ENCODE measurements at places on chromosomes 12 and 14.

DNA sequence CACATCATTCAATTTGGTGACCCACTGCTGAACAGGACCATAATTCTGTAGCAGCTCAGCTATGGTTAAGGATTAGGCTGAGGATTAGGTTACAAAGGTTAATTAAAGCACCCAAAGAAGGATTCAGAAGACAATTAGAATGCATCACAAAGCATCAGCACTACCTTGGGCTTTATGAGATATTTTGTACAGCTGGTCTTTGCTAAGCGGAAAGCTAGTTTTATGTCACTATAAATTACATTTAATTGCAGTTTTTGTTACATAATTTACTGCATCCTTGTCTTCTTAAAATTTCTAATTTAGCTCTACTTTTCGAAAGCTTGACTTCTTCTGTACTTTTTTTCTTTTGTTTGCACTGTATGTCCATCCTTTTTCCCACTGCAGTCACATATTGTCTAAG, 711.5 kb downstream of the RPS29 start:
- DNase-seq, result no peak

GRCh38 chr14:55957950-55958349, 160.3 kb upstream of the PELI2 start:
- DNase-seq, result no peak

- DNase-seq, result no peak
These were observed 73.1 kb downstream of the BCL11B start for GRCh38 chr14:99198746-99199502.

DNA sequence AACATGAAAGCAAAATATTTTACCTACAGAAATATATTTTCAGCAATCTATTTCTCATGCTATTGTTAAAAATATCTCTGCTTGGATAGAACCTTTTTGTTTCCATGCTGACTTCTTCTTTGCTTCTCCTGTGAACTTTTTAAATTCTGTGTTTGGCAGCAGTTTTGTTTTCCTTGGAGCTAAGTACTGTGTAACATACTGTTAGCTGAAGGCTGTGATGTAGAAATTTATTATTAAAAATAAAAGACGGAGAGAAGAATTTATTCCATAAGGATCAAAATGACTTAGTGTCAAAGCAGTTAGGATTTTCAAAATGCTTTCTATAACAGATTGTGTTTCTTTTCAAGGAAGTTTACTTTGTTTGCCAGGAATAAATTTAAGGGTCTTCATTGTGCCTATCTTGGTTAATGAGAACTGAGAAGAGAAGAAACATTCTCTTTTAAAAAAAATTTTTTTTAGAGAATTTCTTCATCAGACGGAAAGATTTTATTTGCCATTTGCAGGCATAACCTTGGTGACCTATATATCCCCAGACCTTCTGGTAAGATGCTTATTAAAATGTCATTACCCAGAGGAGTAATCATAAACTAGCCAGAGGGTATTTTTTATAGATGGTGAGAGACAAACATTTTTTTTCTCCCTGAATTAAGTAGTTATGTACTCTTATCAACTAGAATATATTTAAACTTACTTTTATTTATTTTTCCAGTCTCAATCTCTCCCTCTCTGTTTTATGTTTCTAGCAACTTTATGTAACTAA, 147.1 kb upstream of the SLCO1C1 start:
- DNase-seq, result no peak

GRCh38 chr14:68661226-68662225, 131.3 kb downstream of the ZFP36L1 start:
- DNase-seq, result no peak

DNA sequence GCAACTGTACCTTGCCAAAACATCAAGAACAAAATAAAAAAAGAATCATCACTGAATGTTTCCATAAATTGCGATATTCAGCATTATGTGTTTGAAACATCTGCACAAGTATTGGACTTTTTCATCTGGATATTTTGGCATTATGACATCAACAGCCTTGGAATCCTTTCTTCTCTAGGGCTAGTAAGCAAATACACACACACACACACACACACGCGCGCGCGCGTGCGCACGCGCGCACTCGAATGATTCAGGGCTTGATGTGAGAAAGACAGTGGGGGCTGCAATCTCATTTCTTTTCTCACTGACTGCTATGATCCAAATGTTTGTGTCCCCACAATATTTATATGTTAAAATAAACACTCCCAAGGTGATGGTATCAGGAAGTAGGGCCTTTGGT, 90.0 kb upstream of the SLC38A4 start:
- DNase-seq, result no peak

DNA sequence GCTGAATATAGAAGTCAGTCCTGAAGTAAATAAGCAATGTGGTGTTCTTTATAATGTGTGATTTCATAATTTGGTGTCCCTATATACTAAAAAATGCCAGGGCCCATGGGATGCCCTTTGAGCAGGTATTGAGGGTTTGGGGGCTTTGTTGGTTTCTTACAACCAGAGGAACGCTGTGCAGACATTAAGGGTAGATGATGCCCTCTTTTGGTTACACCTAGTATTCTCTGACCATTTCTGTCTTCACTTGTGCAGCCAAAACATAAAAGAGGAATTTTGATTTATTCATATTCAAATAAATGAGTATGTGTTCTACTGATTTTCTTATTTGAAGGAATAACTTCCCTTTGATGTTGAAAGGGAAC, 3.0 kb downstream of the LGR5 start:
- no peak for DNase-seq

DNA sequence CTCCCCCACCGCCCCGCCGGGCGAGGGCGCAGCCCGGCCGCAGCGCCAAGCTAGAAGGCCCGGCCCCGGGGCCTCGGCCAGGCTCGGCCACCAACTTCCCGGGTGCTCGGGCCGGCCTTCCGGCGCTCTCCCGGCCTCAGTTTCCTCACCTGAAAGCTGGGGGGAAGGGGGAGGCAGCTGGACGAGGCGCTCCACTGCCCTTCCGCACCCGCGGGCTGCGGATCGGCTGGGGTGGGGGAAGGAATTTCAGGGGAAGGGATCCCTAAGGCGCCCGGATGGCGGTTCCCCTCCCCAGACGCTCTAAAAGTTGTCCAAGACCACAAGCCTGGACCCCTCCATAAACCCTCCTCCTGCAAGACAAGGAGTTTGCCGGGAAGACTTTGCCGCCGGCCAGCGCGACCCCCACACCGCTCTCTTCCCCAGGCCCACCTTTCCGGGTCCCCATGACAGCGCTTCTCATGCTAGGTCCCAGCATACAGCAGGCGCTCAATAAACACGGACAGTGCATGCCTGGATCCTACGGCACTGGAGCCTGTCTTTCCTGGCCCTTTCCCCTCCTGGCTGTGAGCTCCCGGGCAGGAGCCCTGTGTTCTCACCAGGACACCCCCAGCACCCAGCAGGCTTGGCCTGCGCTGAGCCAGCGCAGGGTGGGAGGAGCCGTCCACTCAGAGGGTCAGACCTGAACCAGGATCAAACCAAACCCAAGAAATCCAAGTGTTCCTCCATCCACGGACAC, 18.1 kb downstream of the BEGAIN start:
- DNase-seq, result no peak

DNA sequence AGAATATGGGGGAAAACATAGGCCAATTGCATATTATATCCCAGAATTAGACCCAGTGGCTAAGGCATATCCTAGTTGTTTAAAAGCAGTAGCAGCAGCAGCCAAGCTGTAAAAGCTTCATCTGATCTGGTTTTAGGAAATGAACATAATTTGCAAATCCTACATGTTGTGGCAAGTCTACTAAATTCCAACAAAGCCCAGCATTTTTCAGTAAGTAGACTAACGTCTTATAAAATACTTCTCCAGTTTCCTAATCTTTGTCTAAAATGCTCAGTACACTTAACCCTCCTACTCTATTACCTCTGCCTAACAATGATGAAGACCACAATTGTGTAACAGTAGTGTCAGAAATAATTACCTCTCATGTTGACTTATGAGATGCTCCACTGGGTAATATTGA, 70.9 kb upstream of the RERGL start:
- DNase-seq, result no peak

DNA sequence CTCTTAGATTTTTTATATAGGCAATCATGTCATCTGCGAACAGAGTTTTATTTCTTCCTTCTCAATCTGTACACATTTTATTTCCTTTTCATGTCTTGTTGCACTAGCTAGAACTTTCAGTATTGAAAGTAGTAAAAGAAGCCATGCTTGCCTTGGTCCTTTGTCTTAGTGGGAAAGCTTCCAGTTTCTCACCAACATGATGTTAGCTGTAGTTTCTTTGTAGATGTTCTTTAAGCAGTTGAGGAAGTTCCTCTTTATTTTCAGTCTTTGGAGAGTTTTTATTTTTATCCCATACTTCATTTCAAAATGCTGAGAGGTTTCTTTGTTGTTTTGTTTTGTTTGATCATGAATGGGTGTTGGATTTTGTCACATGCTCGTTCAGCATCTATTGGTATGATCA, 12.7 kb upstream of the RIMKLB start:
- DNase-seq, result no peak

DNA sequence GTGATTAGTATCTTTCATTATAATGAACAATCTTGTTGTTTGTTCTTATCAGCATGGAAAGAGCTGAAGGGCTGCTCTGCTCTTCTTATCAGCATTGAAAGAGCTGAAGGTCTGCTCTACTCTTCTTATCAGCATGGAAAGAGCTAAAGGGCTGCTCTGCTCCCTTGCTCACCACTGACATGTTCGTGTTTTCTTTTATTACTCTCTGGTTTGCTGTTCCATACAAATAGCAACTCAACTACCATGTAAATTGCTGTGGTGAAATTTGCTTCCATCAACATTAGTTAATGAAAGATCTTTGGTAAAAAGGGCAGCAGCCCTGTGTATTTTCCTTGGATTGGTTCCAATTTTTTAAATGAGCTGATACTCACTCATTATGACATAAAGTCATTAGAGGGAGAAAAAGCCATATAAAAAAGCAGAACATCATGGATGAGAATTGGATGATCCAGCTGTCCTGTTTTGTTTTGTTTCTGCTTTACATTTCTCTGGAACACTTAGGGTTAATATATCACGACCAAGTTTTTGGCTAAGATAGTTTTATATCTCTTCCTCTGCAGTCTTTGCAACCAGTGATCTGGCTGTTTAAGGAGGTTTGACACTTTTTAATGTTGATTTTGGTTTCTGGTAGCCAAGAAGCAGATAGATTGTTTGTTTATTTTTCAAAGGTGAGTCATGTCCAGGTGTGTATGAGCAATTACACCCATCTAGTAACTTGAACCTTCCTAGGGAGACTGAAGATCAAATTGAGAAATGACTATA, 356.6 kb downstream of the CEP128 start:
- DNase-seq, result no peak

DNA sequence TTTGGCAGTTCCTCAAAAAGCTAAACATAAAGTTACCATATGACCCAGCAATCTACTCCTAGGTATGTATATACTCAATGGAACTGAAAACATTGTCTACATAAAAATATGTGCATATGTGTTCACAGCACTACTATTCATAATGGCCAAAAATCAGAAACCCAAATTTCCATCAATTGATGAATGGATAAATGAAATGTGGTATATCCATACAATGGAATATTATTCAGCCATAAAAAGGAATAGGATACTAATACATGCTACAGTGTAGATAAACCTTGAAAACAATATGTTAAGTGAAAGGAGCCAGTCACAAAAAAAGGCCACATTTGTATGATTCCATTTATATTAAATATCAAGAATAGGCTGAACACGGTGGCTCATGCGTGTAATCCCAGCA, 3.4 kb downstream of the ACYP1 start:
- DNase-seq, result no peak

- no peak for DNase-seq
These were observed 6.2 kb downstream of the OR4K17 start for GRCh38 chr14:20116748-20117147.

DNA sequence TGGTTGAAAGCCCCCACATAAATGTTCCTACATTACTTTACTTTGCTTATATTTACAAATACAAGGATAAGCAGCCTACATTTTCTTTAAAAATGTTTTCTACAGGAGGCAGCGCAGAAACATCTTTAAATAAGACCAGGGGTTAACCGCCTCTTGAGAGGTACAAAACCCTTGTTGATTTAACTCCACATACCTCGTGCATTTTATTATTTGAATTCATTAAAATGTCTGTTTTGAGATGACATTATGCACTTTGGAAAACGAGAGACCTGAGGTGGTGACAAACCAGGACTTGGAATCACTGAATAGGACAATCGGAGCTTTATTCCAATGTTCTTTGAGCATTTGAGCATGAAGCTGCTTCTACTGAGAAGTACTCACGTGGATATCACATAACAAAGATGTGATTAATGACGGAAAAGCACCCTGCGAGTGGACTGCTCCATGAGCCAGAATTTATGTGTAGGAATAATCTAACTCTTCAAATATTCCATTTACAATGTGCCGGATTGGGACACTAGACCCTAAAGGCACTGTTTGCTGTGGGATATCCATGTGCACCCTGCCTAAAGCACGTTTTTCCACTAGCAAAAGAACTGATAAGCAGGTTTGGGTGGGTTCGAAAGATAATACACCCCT, 746 bp upstream of the DUSP16 start:
- peak; percentile 8 for DNase-seq

GRCh38 chr12:46371718-46372543, 642 bp downstream of the SLC38A2 start:
- DNase-seq, result no peak

- DNase-seq, result no peak
These were observed 5.6 kb upstream of the MYH7 start for GRCh38 chr14:23441076-23441475.

DNA sequence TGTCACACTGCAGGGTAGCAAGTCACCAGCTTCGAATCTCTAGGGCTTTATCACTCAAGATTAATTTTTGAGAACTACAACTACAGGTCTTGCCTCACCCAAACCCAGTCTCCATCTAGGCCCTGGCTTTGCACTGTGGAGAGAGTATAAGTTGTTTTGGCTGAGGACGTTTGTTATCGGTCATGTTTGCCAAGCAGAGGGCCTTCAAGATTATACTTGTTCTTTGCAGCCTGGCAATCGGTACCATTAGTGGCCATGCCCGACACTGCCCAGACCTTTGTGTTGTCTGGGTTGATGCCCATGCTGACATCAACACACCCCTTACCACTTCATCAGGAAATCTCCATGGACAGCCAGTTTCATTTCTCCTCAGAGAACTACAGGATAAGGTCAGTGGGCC, 25.7 kb downstream of the ARG2 start:
- DNase-seq, result no peak

DNA sequence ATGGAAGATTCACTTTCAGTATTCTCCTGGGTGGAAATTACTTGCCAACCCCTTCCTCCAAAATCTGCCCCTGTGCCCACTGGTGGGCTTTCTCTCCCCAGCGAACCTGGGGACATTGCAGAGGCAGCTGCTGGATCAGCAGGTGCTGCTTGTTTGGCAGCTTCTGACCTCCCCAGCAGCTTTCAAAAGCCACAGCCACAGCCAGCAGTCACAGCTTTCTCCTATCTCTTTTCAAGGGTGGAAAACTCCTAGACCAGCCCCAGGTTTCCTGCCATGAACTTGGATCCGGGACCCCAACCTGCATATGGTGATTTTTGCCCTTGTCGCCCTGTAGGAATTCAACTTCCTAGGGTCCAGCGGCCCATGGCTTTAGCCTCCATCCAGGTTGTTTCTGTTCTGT, 330.8 kb downstream of the ADAMTS20 start:
- DNase-seq, result no peak
